ENCODE measurements at places on chromosomes 7 and 10.
A peak's percentile ranks its signal among the peaks of the same experiment; 100 is the strongest.

- DNase-seq = no peak
These were observed 17.2 kb upstream of the ACSL5 start for GRCh38 chr10:112356686-112357085.

DNA sequence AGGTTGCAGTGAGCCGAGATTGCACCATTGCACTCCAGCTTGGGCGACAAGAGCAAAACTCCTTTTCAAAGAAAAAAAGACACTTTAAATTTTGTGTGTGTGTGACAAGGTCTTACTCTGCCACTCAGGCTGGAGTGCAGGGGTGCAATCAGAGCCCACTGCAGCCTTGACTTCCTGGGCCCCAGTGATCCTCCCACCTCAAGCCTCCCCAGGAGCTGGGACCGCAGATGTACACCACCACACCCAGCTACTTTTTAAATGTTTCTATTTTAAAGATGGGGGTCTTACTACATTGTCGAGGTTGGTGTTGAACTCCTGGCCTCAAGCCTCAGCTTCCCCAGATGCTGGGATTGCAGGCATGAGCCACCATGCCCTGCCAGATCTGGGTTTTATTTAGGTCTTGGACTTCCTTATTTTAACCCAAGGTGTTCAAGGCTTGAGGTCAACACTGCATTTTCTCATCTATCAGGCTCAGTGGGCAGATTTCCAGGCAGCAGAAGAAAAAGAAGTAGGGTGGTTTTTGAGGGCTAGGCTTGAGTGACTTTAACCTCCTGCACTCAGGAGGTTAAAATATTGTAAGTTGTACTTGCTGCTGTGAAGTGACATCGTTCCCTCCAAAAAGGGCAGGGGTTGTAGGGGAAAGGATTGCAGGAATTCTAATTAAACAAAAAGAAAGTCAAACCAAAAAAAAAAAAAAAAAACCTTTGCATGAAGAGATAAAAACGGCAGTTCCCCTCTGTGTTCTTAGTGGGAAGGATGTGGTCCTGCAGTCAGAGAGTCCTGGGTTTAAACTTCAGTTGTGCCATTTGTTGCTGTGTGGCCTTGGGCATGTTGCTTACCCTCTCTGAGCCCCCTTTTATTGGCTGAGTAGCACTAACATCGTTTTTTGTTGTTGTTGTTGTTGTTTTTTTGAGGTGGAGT lies 71.5 kb downstream of the CARD11 start:
- no peak for DNase-seq

DNA sequence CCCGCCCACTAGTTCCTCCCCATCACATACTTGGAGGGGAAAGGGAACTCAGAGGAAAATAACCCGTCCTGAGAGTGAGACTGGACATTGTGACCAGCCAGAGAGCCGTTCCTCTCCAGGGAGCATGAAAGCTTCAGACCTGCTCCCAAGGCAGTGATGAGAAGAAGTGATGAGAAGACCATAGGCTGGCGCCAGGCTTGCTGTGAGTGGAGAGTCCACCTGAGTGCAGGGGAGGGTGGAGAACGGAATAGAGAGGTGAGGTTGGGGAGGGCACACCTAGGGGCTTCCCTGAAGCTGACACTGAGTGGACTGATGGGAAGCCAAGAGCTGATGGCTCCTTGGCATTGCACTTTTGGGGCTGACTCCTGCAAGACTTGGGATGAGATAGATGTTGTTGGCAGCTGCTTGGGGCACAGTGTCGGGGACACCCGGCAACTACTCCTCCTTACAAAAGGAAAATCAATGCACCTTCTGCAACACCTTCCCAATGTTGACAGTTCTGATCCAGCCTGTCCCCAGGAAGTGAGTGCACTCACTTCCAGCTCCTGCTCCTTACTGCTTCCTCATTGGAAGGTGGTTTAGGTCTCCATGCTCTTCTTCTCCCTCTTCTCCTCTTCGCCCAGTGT lies 79.4 kb downstream of the EMX2 start:
- no peak for DNase-seq

DNA sequence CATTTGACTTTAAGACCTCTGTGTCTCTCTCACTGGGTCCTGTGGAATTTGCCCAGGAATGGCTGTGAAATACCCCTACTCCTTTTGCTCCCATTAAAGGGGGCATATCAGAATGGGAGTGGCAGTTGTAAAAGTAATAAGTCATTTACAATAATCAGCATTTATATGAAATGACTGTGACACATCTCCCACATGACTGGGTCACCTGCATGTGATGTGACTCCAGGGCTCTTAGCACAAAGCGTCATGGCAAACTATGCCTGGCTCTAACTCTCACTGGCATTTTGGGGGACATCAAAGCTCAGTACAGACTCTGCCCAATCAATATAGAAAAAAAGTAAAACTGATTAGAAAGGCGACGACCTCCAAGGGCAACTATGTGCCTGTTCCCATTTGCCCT lies 157.6 kb downstream of the RPS24 start:
- DNase-seq = no peak

DNA sequence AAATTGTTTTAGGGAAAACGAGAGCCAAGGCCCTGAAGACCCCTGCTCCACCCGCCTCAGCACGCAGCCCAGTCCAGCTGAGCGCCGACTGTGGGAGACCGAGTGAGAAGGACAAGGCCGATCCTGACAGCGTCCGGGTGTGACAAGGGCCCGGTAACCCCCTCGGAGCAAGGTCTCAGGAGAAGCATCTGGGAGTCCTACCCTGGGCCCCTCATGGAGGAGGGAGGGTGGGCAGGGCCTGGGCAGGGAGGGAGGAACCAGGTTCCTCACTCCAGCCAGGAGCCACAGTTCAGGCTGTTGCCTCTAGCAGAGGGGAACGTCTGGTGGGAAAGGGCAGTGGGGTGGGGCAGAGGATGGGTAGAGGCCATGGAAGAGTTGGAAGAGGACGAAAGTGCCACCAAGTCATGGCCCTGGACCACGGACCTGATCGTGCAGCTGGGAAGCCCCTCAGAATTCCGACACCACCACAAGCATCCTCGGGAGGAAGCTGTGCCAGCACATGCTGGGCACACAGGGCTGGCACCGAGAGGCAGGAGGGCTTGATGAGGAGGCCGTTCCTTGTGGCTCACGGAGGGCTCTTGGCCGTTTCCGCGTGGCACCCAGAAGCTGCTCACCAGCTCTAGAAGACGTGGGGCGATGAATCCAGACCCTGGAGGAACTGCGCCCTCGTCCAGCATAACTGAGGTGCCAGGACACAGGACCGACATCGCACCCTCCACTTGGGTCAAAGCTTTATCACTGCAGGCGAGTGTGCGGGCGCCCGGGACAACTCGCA lies 2.2 kb upstream of the KNDC1 start:
- DNase-seq = peak; percentile 17

- DNase-seq = no peak
These were observed 96.0 kb downstream of the HTR5A start for GRCh38 chr7:155166108-155166507.

DNA sequence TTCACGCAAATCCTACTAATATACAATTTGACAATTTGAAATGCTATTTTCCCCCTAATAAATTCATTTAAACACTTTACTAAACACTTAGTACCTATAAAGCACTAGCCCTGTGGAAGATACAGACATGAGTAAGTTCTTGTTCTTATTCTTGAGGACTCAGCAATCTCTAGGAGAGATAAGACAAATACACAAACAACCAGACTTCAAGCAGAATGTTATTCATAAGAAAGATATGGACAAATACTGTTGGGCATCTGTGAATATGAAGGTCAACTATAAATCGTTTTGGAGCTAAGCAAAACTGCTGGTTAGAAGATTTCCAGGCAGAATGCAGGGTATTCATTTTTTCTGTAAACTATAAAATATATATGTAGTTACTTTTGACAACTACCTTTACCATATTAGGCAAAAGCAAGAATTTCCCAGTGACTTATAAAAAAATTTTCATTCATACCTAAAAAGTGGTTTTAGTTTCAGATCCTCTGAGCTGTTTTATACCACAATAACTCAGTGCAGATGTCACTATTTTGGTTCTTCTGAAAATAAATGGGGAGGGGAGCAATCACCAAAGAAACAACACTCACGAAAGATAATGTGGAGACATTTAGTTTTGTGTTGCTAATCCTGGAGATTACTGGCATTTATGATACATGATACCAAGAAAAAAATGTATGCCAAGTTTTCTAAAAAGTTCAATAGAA lies 3.8 kb downstream of the VPS41 start:
- DNase-seq = no peak

- DNase-seq = no peak
These were observed 1.4 kb upstream of the PODXL start for GRCh38 chr7:131557652-131558385.

- no peak for DNase-seq
These were observed 103.6 kb downstream of the PRPF18 start for GRCh38 chr10:13690281-13690825.

GRCh38 chr10:101666083-101666482 lies 28.9 kb downstream of the FBXW4 start:
- no peak for DNase-seq

DNA sequence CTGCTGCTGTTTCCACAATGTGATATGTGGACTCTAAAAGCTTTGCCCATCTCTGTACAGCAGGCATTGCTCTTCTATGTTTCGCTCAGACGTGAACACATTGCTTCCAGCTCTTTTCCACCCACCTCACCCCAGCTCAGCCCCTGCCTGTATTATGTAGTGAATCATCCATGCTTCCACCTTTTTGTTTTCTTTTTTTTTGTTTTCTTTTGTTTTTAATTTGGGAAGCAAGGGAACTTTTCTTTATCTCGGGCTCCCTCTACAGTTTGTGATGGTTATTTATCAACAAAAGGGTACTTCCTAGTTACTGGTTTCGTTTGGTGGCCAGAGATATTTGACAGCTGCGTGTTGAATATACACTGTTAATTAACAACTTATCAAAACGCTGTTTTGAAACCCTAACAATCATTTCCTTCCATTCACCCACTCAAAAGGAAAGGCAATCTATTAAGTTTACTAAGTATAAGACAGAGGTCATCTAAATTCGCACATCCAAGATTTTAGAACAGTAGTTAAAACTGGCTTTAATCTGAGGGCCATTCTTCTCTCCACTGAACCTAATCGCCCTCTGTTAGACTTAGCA lies 127.9 kb upstream of the STK17A start:
- no peak for DNase-seq

DNA sequence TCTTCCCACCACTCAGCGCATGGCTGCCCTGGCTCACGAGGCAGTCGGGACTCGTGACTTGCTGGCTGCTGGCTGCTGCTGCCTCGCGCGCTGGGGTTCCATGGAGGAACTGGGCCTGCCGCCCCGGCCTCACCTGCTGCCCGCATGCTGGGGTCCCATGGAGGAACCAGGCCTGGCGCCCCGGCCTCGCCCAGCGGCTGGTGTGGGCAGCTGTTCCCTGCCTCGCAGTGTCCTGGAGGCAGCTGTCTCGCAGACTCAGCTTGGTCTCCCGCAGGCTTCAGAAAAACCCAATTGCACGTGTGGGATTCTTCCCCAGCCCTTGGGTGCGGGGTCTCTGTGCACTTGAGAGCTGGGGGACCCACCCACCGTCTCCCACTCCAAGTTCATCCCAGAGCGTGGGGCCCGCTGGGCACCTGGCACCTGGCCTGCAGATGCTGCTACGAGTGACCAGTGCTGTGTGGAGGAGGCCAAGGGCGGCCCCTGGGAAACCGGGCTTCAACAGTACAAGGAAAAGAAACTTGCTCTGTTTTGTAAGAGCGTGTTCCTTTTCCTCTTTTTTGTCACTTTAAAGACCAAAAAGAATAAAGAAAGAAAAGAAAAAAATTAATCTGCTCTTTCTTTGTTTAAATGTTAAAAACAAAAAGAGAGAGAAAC lies 20.4 kb downstream of the PWWP2B start:
- no peak for DNase-seq

DNA sequence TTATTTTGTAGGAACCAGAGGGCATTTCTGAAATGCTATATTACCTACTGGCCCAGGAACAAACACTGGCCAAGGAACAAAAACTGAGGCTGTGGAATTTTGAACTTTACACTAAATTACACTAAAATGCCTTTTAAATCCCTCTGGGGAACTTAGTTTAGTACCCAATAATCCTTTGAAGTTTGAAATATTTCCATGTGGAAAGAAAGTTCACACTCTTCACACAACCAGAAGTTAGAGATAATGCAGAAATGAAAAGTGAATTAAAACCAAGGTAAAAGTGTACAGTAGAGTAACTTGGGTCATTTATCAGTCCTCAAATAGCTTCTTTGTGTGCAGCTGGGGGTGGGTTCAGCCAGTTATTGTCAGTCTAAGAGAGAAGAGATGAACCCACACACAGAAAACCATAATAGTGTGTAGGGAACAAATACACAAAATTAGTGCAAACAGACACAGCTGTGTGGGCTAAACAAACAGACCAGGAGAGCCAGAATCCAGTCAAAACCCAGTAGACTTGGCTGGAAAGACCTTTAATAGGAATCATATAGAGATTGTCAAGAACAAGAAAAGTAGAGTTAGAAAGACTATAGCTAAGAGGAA lies 46.5 kb upstream of the DGKI start:
- no peak for DNase-seq

DNA sequence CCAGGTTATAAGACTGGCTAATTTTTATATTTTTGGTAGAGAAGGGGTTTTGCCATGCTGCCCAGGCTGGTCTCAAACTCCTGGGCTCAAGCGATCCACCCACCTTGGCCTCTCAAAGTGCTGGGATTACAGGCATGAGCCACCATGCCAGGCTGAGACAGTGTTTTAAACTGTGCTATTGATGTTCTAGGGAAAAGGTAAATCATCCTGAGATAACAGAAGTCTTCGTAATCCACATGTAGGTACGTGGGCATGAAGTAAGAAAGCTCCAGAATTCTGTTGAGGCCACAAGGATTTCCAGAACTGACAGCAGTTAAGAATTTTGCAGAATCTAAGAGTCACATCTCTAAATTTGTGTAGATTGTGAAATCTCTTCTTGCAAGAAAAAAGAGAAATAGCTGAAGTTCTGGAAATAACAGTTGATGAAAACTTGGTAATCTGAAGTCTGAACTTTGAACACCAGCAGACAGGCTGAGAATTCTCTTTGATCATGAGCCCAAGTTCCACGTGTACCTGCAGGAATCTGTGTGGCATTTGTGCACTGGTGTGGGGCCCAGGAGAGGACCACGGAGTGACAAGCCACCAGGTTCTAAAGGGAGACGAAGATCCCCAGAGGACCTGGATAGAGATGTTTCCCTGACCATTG lies 24.6 kb downstream of the C7orf33 start:
- no peak for DNase-seq

DNA sequence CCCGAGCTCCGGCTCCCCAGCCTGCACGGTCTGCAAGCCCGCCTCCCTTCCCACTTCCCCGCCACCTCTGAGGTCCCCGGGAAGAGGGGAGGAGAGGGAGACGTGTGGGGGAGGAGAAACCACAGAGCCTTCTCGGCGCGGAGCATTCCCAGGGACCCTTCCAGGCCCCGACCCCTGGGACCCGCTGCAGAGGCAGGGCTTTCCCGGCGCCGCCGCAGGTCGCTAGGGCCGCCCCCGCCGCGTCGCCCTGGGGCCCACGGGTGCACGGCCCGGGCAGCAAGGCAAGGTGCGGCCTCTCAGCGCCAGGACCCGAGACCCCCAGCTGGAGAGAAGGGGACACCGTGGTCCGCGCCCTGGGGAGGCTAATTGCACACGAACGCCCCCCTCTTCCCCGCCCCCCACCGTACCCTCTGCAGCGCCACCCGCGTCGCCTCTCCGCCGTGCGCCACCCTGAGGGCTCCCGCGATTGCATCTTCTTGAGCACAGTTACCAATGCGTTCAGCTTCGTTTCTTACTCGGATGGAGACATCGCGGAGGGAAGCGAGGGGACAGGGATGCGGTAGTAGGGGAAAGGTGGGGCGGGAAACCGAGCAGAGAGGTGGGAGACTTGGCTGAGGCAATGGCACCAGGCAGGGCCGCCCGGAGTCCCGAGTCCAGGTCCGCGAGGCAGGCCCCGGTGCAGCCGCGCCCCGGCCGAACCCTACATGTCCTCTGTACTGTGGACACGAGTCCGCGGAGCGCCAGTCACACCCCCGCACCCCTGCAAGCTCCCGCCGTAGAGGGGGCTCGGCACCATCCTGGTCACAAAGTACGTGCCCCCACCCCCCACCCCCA lies 28.9 kb downstream of the SKIDA1 start:
- DNase-seq = no peak
